NCI-H345 (cell line): ENCODE measurements at places on chromosomes 6 and 20.

- DNase-seq, result no peak
Measured at GRCh38 chr6:161922631-161923119, 648.8 kb upstream of the AGPAT4 start.

DNA sequence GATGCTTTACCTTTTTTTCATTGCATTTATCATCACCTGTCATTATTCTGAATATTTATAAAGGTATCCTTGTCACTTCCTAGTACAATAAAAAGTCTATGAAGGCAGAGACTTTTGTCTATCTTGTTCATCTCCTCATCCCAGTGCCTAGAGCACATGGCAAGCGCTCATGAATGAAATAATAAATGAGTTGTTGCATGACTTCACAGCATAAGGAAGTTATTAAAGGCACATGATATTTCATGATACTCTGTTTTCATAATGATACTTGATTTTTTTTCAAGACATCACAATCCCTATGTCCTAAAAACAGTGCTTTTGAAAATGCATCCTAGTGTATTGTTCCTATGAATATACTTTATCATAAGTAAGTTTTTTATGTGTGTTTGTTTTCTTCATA, 310.6 kb upstream of the RSPO3 start:
- no peak for DNase-seq

- DNase-seq, result peak; percentile 65
Measured at GRCh38 chr20:19889011-19889953, 127.9 kb upstream of the NAA20 start.

DNA sequence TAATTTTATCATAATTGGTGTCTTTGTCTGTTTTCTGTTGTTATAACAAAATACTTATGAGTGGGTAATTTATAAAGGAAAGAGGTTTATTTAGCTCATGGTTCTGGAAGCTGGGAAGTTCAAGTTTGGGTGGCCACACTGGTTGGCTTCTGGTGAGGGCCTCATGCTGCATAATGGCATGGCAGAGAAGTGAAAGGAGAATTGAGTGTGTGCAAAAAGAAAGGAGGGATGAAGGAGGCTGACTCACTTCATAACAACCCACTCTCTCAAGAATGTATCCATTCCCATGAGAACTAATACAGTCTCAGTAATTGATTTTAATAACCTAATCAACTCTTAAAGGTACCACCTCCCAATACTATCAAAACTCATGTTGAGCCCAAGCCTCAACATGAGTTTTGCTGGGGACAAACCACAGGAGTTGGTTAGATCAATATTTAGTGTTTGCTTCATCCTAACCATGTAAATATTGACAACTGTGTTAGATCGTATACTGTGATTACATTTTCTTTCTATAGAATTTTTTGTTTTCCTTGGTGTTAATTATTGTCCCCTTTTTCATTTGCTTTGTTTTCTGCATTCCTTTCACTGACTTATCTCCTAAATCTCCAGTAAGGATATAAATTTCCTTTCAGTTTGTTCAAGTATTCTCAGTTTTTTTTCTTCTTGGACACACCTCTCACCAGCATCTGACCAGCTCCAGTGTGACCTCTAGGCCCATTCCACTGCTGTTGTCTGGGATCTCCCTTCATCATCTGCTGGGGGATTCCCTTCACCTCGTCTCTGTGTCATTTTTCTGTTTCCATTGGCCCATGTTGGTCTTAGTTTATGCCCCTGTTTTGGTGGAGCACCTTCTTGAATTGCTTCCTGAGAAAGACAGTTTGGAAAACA, 54.8 kb upstream of the SCGN start:
- DNase-seq, result no peak

- DNase-seq, result no peak
Measured at GRCh38 chr6:89239338-89239737, 22.2 kb upstream of the GABRR1 start.

- DNase-seq, result no peak
Measured at GRCh38 chr6:155943635-155944034, 488.0 kb upstream of the NOX3 start.

DNA sequence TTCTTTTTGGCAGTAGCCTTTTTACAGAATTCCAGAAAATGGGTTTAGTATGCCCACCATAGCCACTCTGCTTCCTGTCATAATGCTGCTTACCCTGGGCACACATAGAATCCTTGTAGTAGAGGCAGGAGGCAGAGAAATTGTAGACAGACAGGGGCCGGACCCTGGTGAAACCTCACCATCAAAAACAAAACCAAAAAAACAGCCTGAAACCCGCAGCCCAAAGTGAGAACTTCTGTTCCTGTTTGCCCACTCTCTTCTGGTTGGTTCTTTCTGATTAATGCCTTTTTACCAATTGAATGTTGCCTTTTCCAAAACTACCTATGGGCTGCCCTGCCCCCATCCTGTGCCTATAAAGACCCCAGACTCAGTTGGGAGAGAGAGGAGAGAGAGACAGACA, 188.2 kb downstream of the CDKAL1 start:
- no peak for DNase-seq

- DNase-seq, result no peak
Measured at GRCh38 chr6:45589367-45589766, 211.6 kb upstream of the SUPT3H start.

DNA sequence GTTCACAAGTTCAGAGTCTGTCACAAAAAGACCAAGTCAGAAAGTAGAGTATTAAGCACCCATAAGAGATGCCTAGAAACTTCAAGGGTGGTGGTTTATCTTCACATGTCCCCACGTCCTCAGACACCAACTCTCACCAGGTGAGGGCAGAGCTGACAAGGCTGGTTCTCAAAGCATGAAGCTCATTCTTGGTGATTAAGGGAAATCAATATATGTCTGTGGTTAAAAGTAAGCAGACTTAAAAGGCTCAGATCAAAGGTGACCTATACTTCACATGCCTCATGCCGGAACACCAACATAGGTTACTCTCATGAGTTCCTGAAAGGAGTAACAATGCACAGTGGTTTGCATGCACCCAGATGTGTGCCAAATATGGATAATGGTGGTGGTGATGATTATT, 27.0 kb downstream of the IL17A start:
- DNase-seq, result no peak

DNA sequence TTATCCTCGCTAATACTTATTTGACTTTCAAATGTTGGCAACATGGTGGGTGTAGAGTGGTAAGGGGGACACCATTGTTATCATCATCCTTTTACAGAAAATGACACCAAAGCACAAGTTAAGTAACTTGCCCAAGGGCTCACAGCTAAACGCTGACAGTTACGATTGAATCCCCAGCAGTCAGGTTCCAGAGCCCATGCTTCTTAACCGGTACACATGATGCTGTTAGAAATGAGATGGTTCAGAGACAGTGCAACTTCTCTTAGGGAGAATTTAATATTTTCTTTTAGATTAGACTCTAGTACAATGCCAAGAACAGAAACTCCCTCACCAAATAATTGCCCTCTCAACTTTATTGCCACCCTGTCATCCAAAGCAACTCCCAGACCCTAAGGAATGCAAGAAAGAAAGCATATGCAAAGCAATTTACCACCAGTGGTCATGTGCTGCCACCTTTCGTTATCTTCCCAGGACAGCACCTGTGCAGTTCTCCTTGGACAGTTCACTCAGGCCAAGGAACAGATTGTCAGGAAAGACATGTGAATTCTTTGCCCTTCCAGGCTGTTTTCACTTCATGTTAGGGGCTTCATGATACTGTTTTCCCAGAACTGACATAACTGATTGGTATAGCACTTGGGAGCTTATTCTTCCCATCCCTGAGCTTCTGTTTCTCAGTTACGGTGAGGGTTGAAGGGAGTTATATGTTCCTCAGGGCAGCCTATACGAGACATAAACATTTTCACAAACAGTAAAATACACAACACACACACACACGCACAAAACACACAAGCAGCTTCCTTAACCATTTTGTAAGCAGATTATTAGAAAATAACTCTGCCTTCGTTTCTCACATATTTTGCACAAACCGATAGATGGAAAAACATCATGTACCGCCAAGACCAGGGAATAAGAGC, 5.1 kb downstream of the HLA-DMA start:
- peak; percentile 10 for DNase-seq

DNA sequence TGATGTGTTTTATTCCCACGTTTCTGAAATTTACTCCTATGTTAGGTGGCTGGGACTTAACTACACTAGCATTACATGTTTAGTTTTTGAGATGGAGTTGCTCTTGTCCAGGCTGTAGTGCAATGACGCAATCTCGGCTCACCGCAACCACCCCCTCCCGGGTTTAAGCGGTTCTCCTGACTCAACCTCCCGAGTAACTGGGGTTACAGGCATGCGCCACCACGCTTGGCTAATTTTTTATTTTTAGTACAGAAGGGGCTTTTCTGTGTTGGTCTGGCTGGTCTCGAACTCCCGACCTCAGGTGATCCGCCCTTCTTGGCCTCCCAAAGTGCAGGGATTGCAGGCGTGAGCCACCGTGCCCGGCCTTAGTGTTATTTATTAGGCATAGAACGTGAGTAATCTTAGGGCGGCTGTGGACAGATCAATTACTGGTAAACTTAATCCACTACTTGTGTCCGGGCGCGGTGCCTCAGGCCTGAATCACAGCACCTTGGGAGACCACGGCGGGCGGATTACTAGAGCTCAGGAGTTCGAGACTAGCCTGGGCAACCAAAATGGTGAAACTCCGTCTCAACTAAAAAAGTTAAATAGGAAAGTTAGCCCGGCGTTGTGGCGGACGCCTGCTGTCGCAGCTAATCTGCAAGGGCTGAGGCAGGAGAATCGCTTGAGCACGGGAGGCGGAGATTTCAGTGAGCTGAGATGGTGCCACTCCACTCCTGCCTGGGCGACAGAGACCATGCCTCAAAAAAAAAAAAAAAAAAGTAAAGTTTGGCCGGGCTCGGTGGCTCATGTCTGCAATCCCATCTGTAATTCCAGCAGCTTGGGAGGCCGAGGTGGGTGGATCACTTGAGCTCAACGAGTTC, 123.7 kb upstream of the BTN3A2 start:
- no peak for DNase-seq

DNA sequence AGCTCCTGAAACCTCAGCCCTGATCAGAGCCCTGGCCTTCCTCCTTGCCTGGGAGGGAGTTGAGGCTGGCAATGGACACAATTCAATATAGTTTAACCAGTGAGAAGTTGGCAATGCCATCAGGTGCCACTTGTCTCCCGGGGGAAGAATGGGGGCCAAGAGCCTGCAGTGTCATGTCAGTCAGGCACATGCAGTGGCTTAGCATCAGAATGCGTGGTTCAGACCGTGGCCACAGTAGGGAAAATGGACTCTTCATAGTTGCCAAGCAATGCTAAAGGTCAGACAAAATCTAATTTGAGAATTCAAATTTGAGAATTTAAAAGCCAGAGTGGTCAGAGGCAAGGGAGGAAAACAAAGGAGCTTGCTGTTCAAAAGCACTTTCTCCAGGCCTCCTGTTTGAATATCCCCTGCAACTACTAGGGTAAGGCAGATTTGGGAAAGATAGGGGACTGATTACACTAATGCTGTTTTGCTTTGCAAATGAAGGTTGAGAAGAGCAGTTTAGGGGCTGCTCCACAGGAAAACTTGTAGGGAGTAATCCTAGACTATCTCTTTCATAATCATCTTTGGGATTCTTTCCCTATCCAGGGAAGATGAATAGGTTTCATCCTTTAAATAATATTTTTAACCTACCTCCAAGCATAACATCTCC, 33.1 kb upstream of the CLIC5 start:
- no peak for DNase-seq

- no peak for DNase-seq
Measured at GRCh38 chr20:52943185-52943841, 28.8 kb upstream of the TSHZ2 start.

GRCh38 chr6:159068904-159069578, 24.2 kb upstream of the TAGAP start:
- DNase-seq, result no peak

DNA sequence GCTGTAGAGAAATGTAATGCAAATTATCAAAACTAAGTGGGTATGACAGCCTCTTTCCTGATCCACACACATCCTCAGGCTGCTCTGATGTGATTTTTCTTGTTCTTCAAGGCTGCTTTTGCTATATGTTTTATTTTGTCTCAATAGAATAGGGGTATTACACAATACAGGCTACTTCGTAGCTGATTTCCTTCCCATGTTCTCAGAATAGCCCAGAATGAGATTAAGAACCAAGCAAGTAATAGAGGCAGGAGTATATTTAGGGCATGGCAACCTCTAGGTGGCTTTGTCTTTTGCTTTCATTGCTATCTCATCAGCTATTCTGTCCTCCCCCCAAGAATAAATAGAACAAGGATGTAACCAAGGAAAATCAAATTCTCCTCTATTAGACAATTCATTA, 241.8 kb downstream of the ALDH8A1 start:
- DNase-seq, result no peak

GRCh38 chr6:26304213-26304796, 60.7 kb upstream of the BTN3A2 start:
- DNase-seq, result no peak

DNA sequence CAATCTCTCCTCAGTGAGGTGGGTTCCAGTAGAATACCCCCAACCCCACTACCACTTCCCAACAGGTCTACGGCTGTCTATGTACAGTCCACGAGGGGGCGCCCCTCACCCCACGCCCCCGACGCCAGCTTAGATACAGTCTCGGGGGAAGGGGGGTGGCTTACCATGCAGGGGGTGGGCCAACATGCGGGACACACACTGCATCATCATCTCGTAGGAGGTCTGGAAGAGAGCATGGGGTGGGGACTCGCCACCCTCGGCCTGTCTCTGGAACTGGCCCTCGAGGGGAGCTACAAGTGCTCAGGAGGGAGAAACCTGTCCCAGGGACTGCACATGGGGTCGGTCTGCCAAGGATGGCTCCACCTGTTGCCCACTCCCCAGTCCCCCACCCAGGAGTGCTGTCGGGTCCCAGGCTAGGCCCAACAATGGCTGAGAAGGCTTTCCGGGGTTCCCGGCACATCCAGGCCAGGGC, 8.5 kb downstream of the MTCH1 start:
- no peak for DNase-seq

GRCh38 chr6:2876210-2877056, 26.7 kb downstream of the SERPINB9 start:
- DNase-seq, result no peak
